ENCODE measurements at places on chromosomes 5 and 9. TPM values are rescaled to one million over a fixed set of nuclear protein-coding genes. Genes with fewer than 3 reads are reported as not detected.

Gene PDE6A
- total RNA-seq: not detected

Gene FOXD4L6
- 0.28 TPM for total RNA-seq

Gene SMIM32
- not detected for total RNA-seq

Gene PCDHGA4
- total RNA-seq: 0.28 TPM

Gene RNF183
- total RNA-seq: 0.14 TPM

Gene HMMR
- 54.5 TPM for total RNA-seq

Gene CXCL14
- not detected for total RNA-seq

Gene SPATA31E1
- total RNA-seq: not detected

Gene UBE2R2
- 33.8 TPM for total RNA-seq

Gene PTGS1
- 0.96 TPM for total RNA-seq

Gene FABP6
- not detected for total RNA-seq

Gene OTULINL
- total RNA-seq: 68.4 TPM

Gene NR5A1
- total RNA-seq: not detected

Gene OCLN
- 2.6 TPM for total RNA-seq

Gene GFI1B
- not detected for total RNA-seq

Gene INVS
- total RNA-seq: 18.9 TPM

Gene ARL14EPL
- not detected for total RNA-seq

Gene SH3TC2
- total RNA-seq: not detected

Gene SOHLH1
- total RNA-seq: not detected

Gene GNAQ
- 25.5 TPM for total RNA-seq

Gene OR1J2
- not detected for total RNA-seq

Gene VCAN
- 0.44 TPM for total RNA-seq

Gene PCAT7
- not detected for total RNA-seq

Gene FOXD4
- 0.22 TPM for total RNA-seq

Gene NME5
- not detected for total RNA-seq

Gene MLANA
- total RNA-seq: not detected

Gene PTGES
- not detected for total RNA-seq

Gene HAUS6
- 23.9 TPM for total RNA-seq

Gene HTR1A
- total RNA-seq: not detected

Gene ADAMTS2
- not detected for total RNA-seq

Gene LCP2
- 444 TPM for total RNA-seq

Gene CCNO
- not detected for total RNA-seq

Gene ARHGEF37
- total RNA-seq: 0.82 TPM

Gene ATP10B
- total RNA-seq: not detected

Gene APC
- total RNA-seq: 33.6 TPM

Gene FOXD4L4
- total RNA-seq: 0.55 TPM

Gene SYNPO
- 0.25 TPM for total RNA-seq
